Activated T-helper 1 cell treated with anti-CD3 and anti-CD28 coated beads, Interleukin-2, amount 50 U/mL, for 16 hours (primary cell): ENCODE measurements at places on chromosomes 6 and 20.

DNA sequence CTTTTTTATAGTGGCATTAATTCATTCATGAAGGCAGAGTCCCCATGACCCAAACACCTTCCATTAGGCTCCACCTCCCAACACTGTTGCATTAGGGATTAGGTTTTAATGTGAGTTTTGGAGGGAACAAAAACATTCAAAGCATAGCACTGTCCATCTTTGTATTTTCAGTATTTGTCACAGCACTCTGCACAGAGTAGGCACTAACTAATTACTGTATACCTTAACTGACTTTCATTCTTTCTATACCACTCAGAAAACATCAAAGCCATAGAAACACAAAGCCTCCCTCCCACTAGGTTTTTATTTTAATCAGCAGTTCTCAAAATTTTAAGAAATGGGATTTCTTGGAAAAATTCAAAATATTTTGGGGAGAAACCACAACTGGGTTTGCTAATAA, 21.8 kb upstream of the AHI1 start:
- no peak for DNase-seq

- DNase-seq = no peak
These were observed 374.5 kb downstream of the EPM2A start for GRCh38 chr6:145360865-145361264.

DNA sequence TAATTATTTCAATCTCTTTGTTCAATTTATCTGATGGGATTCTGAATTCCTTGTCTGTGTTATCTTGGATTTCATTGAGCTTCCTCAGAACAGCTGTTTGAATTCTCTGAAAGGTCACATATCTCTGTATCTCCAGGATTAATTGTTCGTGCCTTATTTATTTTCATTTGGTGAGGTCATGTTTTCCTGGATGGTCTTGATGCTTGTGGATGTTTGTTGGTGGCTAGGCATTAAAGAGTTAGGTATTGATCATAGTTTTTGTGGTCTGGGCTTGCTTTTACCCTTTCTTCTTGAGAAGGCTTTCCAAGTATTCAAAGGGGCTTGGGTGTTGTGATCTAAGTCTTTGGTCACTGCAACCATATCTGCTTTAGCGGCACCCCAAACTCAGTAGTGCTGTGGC, 39.4 kb upstream of the SCP2D1 start:
- no peak for DNase-seq

DNA sequence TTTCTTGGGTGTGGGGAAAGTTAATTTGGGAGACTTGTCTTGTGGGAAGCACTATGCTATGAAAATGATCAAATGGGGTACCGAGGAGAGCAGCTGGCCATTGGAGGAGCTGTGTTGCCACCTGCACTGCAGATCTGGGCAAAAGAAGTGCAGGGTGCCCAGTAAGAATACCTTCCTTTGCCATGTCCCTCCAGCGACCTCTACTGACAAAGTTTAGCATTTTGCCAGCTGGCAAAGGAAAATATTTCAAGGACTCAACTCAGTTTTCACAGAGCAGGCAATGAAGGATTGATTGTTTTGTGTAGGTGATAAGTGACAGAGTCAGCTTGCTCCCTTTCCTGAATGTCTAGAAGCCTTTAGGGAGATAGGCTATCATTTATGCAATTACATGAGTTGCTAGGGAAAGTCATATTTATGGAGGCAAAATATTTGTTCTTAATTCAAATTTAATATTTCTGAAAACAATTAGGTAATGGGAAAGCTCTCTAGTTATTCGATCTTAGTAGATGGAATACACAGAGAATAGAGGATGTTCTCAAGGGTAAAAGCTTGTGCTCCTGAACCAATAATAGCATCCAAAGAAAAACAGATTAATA, 118.4 kb downstream of the FARS2 start:
- DNase-seq = no peak
